ENCODE measurements at places on chromosomes 1 and 21. TPM values are rescaled to one million over a fixed set of nuclear protein-coding genes. Genes with fewer than 3 reads are reported as not detected.

GRCh38 chr1:204872262-204872881, 1.7 kb downstream of the NFASC start:
- no peak overlapping the region for H3K27ac ChIP-seq
- H3K4me3 ChIP-seq, result no peak overlapping the region
- H3K27me3 ChIP-seq, result peaks cover 4% of the 10 kb centered on the region

- H3K27me3 ChIP-seq, result peaks cover 10% of the 10 kb centered on the region
- peaks cover 7% of the 10 kb centered on the region for H3K36me3 ChIP-seq
- H3K27ac ChIP-seq, result peak overlapping the region; percentile 92
- H3K4me3 ChIP-seq, result no peak overlapping the region
- peaks cover 75% of the 10 kb centered on the region for H3K4me1 ChIP-seq
- DNase-seq, result no peak
Observed at GRCh38 chr1:21337454-21337927, 47.2 kb upstream of the ECE1 start.

DNA sequence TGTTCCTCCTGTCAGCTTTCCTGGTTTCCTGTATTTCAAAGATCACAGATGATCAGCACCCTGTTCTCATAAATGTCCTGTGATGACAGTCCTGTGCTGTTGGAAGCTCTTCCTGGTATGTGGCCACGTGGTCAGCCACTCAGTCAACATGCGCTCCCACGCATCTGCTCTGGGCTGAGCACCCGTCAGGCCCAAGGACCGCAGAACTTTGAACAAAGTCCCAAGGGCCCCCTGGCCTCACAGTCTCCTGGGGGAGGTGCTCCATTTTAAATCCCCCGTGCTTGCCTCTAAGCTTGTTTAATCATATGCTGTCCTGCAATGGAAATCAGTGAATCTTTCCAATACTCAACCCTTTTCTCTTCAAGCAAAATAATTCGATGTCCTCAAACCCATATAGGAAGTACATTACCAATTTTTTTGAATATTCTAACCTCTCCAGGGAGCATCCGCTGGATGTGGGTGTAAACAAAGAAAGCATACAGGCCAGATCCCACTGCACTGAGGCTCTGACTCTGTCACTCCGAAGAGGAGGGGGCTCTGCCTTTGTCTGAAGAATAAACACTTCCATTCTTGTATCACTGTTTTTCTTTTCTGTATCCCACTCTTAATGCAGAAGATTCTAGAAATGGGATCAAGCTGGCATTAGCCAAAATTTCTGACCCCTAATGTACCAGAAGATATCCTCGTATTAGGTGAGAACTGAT, 250.3 kb downstream of the SDCCAG8 start:
- no peak overlapping the region for H3K27ac ChIP-seq
- H3K4me1 ChIP-seq, result peaks cover 5% of the 10 kb centered on the region
- H3K27me3 ChIP-seq, result no peaks in the 10 kb centered on the region
- peaks cover 9% of the 10 kb centered on the region for H3K36me3 ChIP-seq
- H3K4me3 ChIP-seq, result no peak overlapping the region
- no peak for DNase-seq

- peaks cover 10% of the 10 kb centered on the region for H3K4me1 ChIP-seq
- H3K36me3 ChIP-seq, result peaks cover 11% of the 10 kb centered on the region
- H3K27ac ChIP-seq, result peak overlapping the region; percentile 98
- DNase-seq, result peak; percentile 84
- H3K27me3 ChIP-seq, result no peaks in the 10 kb centered on the region
- H3K4me3 ChIP-seq, result peak overlapping the region; percentile 95
Observed at GRCh38 chr1:153728305-153729066, 636 bp downstream of the INTS3 start.

- no peak overlapping the region for H3K4me3 ChIP-seq
- no peak for DNase-seq
- no peaks in the 10 kb centered on the region for H3K27me3 ChIP-seq
Observed at GRCh38 chr1:43449708-43450069, 4.0 kb downstream of the HYI start.

DNA sequence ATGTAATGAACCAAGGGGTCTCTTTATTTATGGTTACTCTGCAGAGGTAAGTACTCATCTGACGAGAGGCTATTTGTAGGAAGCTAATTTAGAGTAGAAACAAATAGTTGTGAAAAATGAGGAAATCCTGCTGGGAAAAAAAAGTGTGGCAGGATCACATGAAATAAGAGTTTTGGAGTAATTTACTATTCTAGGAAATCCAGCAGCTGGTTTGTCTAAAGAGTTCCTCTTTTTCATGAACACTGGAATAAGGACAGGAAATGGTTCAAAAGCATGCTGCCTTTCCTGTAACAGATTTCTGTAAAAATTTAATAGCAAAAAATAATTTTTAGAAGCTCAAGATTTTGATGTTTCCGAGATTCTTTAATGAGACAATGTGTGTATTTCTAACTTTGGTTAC, 177.3 kb downstream of the CHRM3 start:
- no peak overlapping the region for H3K4me3 ChIP-seq
- no peaks in the 10 kb centered on the region for H3K36me3 ChIP-seq
- H3K27me3 ChIP-seq, result no peaks in the 10 kb centered on the region
- H3K27ac ChIP-seq, result no peak overlapping the region
- peak; percentile 65 for DNase-seq

- H3K27me3 ChIP-seq, result peaks cover 21% of the 10 kb centered on the region
- no peak for DNase-seq
- no peak overlapping the region for H3K4me3 ChIP-seq
- no peaks in the 10 kb centered on the region for H3K36me3 ChIP-seq
- peaks cover 14% of the 10 kb centered on the region for H3K4me1 ChIP-seq
Observed at GRCh38 chr1:1144122-1144842, 28.4 kb upstream of the C1orf159 start.

DNA sequence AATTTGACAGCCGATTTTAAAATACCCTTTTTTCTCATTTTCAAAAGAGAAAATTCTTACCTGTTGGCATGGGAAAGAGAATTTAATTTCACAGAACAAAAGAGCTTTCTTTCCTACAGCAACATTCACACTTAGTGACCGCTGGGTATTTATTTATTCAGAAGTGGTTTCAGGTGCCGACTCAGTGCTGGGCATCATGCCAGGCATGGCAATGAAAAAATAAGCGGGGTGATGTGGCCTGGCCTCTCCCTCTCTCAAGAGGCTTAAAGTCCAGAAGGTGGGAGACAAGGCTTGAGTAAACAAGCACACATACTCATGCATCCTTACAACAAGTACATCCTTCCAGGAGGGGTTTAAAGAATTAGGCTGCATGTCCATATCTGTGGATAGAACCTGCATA, 4.1 kb upstream of the PCP4 start:
- H3K4me3 ChIP-seq, result no peak overlapping the region
- no peak for DNase-seq
- H3K4me1 ChIP-seq, result no peaks in the 10 kb centered on the region
- no peak overlapping the region for H3K27ac ChIP-seq
- H3K36me3 ChIP-seq, result no peaks in the 10 kb centered on the region

DNA sequence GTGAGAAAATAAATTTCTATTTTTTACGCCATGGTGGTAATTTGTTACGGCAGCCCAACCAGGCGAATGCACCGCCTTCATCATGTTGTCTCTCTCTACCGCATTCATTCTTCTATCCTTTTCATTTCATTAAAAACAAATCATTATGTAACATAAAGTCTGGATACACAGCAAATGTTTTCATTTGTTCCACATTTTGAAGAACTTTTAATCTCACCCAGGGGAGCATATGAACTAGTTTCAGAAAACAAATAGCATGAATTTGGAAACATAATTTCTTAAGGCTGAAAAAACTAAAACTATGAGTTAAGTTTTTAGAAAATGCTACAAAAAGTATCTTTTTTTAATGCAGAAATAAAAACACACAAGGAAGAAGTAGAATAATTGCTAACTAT, 11.2 kb upstream of the OR2B11 start:
- peak; percentile 76 for DNase-seq
- H3K4me3 ChIP-seq, result no peak overlapping the region
- H3K27me3 ChIP-seq, result no peaks in the 10 kb centered on the region
- no peaks in the 10 kb centered on the region for H3K36me3 ChIP-seq
- no peaks in the 10 kb centered on the region for H3K4me1 ChIP-seq

DNA sequence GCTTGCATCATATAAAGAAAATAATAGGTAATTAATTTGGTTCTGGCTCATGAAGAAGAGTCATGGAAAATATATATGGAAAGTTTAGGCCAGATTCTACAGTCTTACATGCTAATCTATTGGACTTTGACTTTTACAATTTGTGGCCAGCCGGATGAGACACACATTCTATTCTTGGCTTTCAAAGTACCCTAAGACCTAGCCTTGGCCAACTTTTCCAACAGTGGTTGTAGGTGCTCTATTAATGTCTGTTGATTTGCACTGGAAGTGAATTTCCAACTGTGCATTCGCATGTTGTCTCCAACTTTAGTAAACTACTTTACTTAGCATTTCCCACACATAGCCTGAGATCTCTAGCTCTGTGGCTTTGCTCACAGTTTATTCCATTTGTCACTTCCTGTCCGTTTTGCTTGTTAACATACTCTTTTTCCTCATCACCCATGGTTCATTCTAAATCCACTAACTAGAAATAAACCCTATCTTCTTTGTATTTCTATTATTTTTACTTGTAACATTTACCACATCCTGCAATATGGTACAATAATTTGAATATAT, 644.0 kb downstream of the PTPRC start:
- no peaks in the 10 kb centered on the region for H3K36me3 ChIP-seq
- H3K4me1 ChIP-seq, result no peaks in the 10 kb centered on the region
- peak; percentile 83 for DNase-seq
- no peak overlapping the region for H3K4me3 ChIP-seq
- no peaks in the 10 kb centered on the region for H3K27me3 ChIP-seq
- no peak overlapping the region for H3K27ac ChIP-seq

- H3K27me3 ChIP-seq, result peaks cover 5% of the 10 kb centered on the region
- no peak overlapping the region for H3K4me3 ChIP-seq
- H3K36me3 ChIP-seq, result no peaks in the 10 kb centered on the region
- no peak for DNase-seq
- H3K4me1 ChIP-seq, result no peaks in the 10 kb centered on the region
- no peak overlapping the region for H3K27ac ChIP-seq
Observed at GRCh38 chr1:44371206-44371605, 16.1 kb upstream of the ERI3 start.

GRCh38 chr1:201456499-201457309, 12.3 kb downstream of the PHLDA3 start:
- peaks cover 20% of the 10 kb centered on the region for H3K4me1 ChIP-seq
- DNase-seq, result peak; percentile 89
- peaks cover 2% of the 10 kb centered on the region for H3K27me3 ChIP-seq
- H3K36me3 ChIP-seq, result no peaks in the 10 kb centered on the region

DNA sequence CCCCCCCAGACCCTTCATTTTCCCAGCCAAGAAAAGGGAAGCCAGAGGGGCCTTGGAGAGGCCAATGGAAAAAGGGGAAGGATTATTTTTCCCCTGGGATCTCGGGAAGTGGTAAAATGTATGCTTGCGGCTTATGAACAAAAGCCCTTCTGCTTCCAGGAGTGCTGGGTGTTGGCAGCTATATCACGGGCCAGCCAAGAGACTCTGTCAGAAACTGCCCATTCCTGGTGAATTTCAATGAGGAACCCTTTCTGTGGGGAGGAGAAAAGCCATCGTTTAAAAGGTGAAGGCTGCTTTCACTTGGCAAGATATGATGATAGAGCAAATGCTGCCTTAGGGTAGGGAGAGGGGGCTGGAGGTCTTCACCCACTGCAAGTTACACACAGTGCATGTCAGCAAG, 69.7 kb upstream of the ZC3H12A start:
- no peak overlapping the region for H3K4me3 ChIP-seq
- no peak for DNase-seq
- peaks cover 4% of the 10 kb centered on the region for H3K4me1 ChIP-seq
- no peak overlapping the region for H3K27ac ChIP-seq

The NPHP4 gene
- polyA plus RNA-seq, result 4.3 TPM

The RGS13 gene
- 0.43 TPM for polyA plus RNA-seq

The TRIM58 gene
- polyA plus RNA-seq, result 6.4 TPM

The TRIM17 gene
- 0.64 TPM for polyA plus RNA-seq

The HHIPL2 gene
- 0.56 TPM for polyA plus RNA-seq

The RIPK4 gene
- polyA plus RNA-seq, result 0.16 TPM

The CORT gene
- 1.2 TPM for polyA plus RNA-seq

Data from muscle of leg (tissue), 16 donors.